ENCODE measurements at places on chromosomes 13 and 19.

DNA sequence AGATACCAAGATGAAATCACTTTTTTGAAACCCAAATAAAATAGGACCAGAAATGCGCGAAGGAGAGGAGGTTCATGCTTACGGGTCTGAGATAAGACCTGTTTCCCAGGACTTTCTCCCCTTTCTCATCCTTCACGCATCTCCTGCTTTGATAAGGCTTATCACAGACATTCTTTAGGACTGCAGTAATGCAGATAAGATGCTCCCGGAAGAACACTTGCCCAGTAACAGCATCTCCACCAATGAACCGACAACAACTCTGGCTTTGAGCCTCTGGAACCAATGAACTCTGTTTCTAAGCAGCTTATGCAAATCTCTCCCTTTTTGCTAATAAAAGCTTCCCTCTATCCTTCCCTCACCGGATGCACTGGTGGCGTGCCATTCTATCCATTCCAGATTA, 783.4 kb upstream of the ARGLU1 start:
- no peak for DNase-seq

GRCh38 chr19:511101-511851, 4.0 kb downstream of the TPGS1 start:
- DNase-seq: peak; percentile 51

DNA sequence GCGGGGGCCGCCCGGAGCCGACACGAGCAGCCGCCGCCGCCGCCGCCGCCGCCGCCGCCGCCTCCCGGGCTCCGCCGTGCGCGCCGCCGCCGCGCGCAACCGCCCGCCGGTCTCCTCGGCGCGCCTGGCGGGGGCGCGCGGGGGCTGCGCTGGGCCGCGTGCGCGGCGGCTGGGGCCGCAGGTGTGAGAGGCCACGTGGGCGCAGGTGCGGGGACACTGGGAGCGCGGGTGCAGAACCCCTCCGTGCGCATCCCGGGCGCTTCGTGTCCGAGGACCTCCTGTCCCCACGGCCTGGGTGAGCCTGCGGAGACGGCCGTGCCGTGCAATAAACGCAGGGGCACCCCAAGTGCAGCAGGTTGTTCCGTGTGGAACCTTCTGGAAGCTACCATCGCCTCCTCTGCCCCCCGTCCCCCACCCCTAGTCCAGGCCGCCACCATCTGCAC, at the start of gene LINGO3:
Gene LINGO3, minus strand, starts transcription at position 41 of the 443 bp plus-strand sequence. CDS start 16,378 bp downstream, outside the sequence.
- no peak for DNase-seq

DNA sequence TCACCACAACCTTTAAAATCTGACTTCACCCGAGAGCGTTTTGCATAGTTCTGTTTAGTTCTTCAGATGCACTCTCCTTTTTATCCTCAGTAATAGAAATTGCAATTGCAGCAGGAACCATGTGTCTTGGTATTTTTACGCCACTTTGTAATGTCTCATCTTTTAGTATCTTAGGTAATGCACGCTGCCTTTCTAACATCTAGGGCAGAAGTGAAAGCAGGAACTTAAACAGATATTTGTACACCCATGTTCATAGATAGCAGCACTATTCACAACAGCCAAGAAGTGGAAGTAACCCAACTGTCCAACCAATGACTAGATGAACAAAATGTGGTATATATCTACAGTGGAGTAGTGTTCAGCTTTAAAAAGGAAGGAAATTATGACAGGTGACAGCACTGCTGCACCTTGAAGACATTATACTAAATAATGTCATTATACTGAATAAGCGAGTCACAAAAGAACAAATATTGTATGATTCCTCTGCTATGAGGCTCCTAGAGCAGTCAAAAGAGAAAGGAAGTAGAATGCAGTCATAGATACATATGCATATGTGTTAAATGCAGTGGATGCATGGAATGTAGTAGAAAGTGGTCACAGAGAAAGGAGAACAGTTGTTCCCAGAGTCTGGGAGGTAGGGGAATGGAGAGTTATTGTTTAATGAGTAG, 105.9 kb upstream of the GJB6 start:
- DNase-seq: no peak

DNA sequence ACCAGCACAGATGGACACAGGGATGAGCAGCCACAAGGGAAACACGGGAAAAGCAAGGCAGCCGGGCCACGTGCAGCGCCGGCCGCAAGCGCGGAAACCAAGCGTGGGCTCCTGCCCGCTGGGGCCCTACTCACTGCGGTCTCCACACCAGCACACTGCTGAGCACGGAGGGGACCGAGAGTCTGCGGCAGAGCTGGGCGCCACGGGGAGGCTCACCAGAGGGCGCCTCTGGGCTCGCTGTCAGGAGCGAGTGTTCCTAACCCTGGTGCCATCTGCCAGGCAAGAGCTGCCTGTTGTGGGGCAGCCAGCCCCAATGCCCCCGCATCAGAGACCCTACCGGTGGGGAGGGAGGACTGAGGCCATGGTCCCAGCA, 26.5 kb downstream of the MPND start:
- DNase-seq: peak; percentile 65

DNA sequence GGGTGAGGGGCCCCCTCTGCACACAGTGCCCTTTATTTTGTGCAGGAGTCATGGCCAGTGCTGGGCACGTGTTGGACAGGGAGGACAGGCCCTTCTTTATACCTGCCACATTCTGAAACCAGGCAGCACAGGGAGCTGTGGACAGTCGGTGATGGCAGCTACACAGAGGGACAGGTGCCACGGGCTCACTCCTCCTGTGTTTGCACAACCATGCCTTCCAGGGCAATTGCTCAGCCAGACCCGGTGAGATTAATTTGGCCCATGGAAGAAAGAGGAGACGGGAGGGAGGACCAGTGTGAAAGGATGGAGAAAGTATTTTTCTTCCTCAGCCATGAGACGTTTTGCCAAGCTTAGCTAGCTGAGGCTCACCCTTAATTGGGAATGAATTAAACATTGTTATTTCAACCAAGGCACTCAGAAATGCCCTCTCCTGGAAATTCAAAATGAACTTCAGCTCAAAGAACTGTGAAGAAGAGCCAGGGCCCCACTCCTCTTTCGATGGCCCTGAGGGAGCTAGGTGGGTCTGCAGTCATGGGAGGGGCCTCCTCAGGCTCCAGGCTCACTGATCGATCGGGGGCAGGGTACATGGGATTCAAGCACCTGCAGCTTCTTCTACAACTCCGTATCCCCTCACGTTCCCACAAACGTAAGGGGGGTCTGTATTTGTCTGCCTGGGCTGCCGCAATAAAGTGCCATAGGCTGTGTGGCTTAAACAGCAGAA, 41.2 kb downstream of the SHISA2 start:
- no peak for DNase-seq

GRCh38 chr13:37070956-37071355, 11.5 kb upstream of the SUPT20H start:
- no peak for DNase-seq

GRCh38 chr13:21176982-21177284, 475 bp downstream of the MRPL57 start:
- DNase-seq: no peak

GRCh38 chr13:37277435-37278144, 172.1 kb upstream of the CSNK1A1L start:
- DNase-seq: no peak

GRCh38 chr19:47542030-47542475, 27.2 kb upstream of the NAPA start:
- DNase-seq: no peak

- DNase-seq: no peak
Measured at GRCh38 chr13:89486065-89486464, 1814.9 kb downstream of the SLITRK5 start.

DNA sequence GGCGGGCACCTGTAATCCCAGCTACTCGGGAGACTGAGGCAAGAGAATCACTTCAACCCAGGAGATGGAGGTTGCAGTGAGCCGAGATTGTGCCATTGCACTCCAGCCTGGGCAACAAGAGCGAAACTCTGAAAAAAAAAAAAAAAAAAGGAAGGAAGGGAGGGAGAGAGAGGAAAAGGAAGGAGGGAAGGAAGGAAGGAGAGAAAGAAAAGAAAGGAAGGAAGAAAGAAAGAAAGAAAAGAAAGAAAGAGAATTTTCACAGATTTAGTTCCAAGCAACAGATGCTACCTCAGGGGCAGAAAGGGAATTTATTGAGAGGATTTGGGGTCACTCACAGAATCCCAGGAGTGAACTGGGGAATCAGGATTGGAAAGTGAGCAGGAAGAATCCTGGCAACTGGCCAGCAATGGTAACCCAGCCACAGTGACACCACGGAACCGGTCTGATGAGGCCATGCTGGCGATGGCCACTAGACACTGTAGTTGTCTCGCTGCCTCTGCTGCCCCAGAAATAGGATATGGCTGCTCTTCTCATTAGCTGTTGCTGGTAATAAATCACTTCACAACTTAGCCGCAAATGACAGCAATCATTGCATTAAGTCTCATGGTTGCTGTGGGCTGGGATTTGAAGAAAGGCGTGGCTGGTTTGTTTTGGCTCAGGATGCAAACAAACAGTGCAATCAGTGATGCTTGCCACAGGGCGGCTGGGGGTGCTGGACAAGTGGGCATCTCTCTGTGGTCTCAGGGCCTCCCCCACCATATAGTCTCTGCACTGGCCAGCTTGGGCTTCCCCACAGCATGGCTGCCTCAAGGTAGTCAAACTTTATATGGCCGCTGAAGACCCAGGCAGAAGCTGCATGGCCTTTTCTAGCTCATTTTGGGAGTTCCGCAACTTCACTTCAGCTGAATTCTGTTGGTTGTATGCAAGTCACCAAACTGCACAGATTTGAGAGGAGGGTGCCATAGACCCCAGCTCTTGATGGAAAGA, 5.2 kb upstream of the BCAM start:
- DNase-seq: no peak

DNA sequence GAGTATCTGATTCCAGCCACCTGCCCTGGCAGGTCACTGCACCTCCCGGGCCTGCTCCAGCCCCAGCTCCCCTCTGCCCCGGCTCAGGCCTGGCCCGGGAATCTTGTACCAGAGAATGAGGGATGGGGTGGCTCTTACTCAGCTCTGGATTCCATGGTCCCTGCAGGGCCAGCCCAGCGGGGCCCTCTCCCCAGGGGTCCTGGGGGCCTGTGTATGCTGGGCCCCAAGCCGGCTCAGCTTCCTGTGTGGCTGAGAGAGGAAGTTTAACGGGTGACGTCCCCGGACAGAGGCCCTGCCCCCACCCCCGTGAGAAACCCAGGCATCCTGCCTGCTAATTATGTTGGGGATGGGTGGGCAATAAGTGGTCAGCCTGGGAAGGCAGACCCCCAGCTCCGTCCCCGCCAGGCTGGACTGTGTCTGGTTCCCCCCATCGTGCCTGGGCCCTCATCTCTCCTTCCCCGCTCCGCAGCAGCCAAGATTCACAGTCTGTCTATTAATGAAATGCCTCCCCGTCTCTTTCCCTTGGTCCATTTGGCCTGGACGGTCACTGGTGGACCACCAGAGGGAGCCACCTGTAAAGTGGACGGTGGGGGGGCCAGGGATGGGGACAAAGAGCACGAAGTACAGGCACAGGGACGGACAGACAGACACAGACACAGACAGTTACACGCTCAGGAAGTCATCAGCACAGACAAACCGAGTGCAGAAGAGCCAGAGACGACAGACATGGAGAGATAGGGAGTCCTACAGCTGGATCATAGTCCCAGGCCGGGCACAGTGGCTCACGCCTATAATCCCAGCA, at the start of gene DENND1C:
Gene DENND1C, minus strand, starts transcription at position 247 of the 802 bp plus-strand sequence. Its CDS starts 92 bp downstream, at position 155.
- no peak for DNase-seq

- DNase-seq: no peak
Measured at GRCh38 chr13:23903906-23904280, 6.6 kb upstream of the C1QTNF9B start.

GRCh38 chr19:52219611-52220010, 29.8 kb downstream of the PPP2R1A start:
- no peak for DNase-seq

DNA sequence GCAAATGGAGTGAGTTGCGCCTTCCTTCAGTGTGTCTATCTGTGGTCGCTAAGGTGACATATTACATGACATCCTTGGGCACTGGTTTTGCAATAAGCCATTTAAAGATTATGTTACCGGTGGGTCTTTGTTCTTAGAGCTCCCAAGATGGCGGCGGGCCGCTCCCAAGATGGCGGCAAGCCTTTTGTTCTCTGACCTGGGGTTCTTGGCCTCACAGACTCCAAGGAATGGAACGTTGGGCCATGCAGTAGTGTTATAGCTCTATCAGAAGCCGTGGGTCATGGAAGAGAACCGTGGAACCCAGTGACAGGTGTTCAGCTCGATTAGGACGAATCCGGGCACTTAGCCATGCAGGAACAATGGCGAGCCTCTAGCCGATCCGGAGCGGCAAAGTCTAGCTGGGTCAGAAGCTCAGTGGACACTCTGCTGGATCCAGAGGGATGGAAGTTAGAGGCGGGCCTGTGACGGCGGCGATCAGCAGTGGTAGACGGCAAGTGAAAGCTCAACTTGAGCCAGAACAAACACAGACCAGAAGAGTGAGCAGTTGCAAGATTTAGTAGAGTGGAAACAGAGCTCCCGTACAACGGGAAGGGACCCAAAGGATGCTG, 188.6 kb downstream of the TEX29 start:
- DNase-seq: no peak

GRCh38 chr13:106523576-106523975, 11.9 kb downstream of the EFNB2 start:
- no peak for DNase-seq

Measured in stimulated activated CD4-positive, alpha-beta T cell treated with anti-CD3 and anti-CD28 coated beads, Interleukin-12 subunit alpha, Interleukin-12 subunit beta, amount 100 ng/mL, for 48 hours (primary cell).